Upper lobe of left lung (tissue), 6 donors: ENCODE measurements at places on chromosomes 1 and 21. TPM values are rescaled to one million over a fixed set of nuclear protein-coding genes. Genes with fewer than 3 reads are reported as not detected.

GRCh38 chr1:228315945-228316588 is 90.6 kb downstream of the TRIM11 start:
- no peak overlapping the region for H3K4me3 ChIP-seq
- DNase-seq = no peak
- no peaks in the 10 kb centered on the region for H3K36me3 ChIP-seq
- no peaks in the 10 kb centered on the region for H3K27me3 ChIP-seq

DNA sequence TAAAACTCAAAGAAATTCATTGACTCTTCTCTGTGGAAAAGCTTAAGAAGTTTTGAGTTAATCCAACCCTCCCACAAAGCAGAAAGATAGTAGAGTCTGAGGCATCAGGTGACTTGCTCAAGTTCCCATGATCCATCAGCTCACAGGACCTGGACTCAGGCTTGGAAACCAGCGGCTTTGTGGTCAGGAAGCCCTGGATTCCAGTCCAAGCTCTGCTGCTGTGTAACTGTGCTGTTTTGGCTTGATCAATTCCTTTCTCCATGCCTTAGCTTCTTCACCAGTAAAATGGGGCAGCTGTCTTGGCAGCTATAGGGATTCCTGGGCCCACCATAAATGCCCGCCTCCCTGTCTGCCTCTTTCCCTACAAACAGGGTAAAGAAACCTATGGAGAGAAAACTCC is 180.2 kb downstream of the HIVEP3 start:
- no peaks in the 10 kb centered on the region for H3K27me3 ChIP-seq
- H3K27ac ChIP-seq = peak overlapping the region; percentile 89
- H3K4me1 ChIP-seq = peaks cover 73% of the 10 kb centered on the region
- H3K36me3 ChIP-seq = no peaks in the 10 kb centered on the region
- peak overlapping the region; percentile 32 for H3K4me3 ChIP-seq

- no peak overlapping the region for H3K4me3 ChIP-seq
- DNase-seq = no peak
- H3K27me3 ChIP-seq = no peaks in the 10 kb centered on the region
- peaks cover 15% of the 10 kb centered on the region for H3K4me1 ChIP-seq
- no peaks in the 10 kb centered on the region for H3K36me3 ChIP-seq
These were observed 85.3 kb upstream of the GPR88 start for GRCh38 chr1:100452641-100453040.

DNA sequence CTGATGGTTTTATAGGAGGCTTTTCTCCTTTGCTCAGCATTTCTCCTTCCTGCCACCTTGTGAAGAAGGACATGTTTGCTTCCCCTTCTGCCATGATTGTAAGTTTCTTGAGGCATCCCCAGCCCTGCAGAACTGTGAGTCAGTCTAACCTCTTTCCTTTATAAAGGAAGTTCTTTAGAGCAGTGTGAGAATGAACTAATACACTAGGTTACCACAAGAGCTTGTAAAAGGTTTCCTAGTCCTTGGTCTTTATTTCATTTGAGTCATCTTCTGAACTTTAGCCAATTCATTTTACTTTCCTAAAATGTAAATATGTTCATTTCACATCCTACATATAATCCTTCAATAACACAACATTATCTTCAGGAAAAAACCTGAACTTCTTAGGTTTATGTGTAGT is 365.3 kb downstream of the HHIPL2 start:
- H3K36me3 ChIP-seq = no peaks in the 10 kb centered on the region
- no peak overlapping the region for H3K4me3 ChIP-seq
- H3K27ac ChIP-seq = no peak overlapping the region
- no peaks in the 10 kb centered on the region for H3K4me1 ChIP-seq
- H3K27me3 ChIP-seq = no peaks in the 10 kb centered on the region

DNA sequence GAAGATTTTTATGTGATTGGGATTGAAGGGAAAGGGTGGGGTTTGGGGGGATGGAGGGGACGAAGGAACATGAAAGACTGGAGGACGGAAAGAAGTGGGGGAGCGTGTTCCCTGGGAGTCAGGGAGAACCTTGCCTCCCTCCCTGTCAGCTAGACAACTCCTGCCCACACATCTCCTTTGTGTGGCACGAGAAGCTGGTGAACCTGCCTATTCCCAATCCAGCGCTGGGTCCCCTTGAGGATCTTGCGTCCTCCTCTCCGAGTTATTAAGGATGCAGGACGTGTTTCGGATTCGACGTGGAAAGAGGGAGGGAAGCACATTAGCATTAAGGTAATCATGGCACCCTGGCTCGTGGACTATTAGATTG is 1.4 kb downstream of the LRRC7 start:
- no peak overlapping the region for H3K4me3 ChIP-seq
- no peaks in the 10 kb centered on the region for H3K36me3 ChIP-seq
- H3K27ac ChIP-seq = no peak overlapping the region
- no peak for DNase-seq
- H3K27me3 ChIP-seq = peaks cover 16% of the 10 kb centered on the region

DNA sequence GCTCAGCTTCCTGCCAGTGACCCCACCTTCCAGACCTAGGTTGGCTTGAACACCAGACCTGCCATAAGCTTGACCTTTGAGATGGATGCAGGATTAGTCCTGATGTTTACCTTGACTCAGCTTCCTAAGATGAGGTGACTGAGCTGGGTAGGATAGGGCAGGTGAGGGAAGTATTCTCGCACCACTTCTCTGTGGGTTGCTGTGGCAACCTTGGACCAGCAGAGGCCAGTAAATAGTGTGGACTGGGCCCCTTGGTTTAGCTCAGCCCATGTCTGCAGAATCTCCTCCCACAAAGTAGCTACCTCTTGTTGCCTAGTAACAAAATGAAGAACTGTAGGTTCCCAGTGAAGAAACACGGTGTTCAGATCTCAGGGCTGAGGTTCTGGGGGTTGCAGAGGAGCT is 8.4 kb downstream of the RPS6KA1 start:
- peaks cover 64% of the 10 kb centered on the region for H3K4me1 ChIP-seq
- peaks cover 21% of the 10 kb centered on the region for H3K36me3 ChIP-seq
- DNase-seq = no peak
- no peak overlapping the region for H3K4me3 ChIP-seq
- peak overlapping the region; percentile 5 for H3K27ac ChIP-seq

DNA sequence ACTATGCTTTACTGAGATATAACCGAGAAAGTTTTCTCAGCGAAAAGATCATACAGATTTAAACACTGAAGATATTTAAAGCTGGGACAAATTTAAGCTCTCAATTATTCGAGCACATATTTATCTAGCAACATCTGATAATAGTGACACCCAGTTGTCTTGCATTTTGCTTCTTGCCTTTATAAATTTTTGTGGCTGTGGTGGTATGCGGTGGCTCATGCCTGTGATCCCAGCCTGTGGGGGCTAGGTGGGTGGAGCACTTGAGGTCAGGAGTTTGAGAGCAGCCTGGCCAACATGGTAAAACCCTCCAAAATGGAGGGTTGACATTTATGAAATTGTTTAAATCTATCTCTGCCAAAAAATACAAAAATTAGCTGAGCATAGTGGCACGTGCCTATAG is 312.2 kb downstream of the SPATA17 start:
- H3K36me3 ChIP-seq = no peaks in the 10 kb centered on the region
- no peak overlapping the region for H3K27ac ChIP-seq
- H3K27me3 ChIP-seq = no peaks in the 10 kb centered on the region
- H3K4me3 ChIP-seq = no peak overlapping the region
- no peak for DNase-seq

DNA sequence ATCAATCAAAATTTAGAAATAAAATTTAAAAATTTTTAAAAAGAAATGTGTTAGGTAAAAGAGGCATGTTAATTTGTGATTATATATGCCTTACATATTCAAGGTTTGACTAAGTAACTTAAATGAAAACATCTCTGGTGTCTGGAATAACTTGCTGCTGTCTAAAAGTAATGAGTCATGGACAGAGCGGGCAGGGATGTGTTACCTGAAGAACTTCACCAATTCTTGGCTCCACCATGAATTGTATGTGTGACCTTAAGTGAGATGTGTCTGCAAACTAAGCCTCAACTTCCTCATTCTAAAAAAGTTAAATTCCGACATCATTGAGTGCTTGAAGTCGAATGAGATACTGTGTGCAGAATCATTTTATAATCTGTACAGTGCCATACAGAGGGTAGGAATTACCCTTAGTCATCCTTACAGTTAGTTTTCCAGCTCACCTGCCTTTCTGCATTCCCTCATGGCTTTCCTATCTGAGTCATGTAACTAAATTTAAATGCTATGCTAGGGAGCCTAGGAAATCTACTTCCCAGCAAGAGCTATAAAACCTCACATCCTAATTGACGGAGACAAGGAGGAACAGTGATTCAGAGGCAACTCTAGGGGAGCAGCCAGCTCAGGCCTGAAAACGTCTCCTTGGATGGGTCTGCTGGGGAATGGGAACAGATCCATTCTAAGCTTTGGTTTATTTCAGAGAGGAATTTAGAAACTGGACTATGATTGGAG is 100.7 kb upstream of the TSPAN2 start:
- H3K4me1 ChIP-seq = no peaks in the 10 kb centered on the region
- no peak overlapping the region for H3K4me3 ChIP-seq
- H3K27me3 ChIP-seq = no peaks in the 10 kb centered on the region
- no peak for DNase-seq
- no peaks in the 10 kb centered on the region for H3K36me3 ChIP-seq

- no peak for DNase-seq
- H3K4me1 ChIP-seq = peaks cover 13% of the 10 kb centered on the region
- no peak overlapping the region for H3K27ac ChIP-seq
These were observed 147.5 kb downstream of the FOXD2 start for GRCh38 chr1:47585141-47585902.

- no peak overlapping the region for H3K4me3 ChIP-seq
- no peak overlapping the region for H3K27ac ChIP-seq
- H3K36me3 ChIP-seq = no peaks in the 10 kb centered on the region
- H3K4me1 ChIP-seq = peaks cover 13% of the 10 kb centered on the region
- H3K27me3 ChIP-seq = peaks cover 12% of the 10 kb centered on the region
- no peak for DNase-seq
These were observed 790 bp downstream of the DNAJC6 start for GRCh38 chr1:65310078-65310587.

DNA sequence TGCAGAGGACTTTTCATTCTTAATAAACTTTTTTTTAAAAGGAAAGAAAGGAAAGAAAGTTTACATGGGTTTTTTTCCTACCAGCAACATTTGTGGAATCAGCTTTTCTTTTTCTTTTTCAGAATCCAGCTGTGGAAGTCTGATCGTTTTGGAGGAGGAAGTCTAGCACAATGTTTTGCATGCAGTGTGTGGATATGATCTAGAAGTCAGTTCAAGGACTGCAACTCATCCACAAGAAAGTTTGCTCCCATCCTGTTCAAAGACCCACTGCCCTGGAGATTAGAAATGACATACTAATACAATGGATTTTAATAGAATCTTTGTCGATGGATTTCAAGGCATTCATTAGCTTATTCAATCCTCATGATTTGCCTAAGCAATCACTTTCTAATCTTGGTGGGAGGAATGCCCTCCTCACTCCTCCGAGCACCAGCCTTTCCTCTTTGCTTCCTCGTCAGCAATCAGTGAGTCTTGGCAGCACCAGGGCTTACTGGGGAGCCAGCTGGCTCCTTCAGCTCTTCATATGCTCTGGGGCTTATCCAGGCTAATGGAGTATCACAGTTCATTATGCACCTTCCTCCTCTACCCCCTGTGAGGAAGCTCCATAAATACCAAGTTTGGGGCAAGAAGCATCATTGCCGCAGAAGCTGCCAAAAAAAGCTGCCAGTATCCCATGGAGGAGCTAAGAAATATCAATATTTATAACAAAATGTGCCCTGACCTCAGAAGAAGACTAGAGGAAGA is 392.3 kb upstream of the PKN2 start:
- no peak overlapping the region for H3K27ac ChIP-seq
- H3K27me3 ChIP-seq = no peaks in the 10 kb centered on the region
- no peaks in the 10 kb centered on the region for H3K4me1 ChIP-seq
- H3K36me3 ChIP-seq = no peaks in the 10 kb centered on the region
- no peak for DNase-seq

GRCh38 chr1:22503721-22504410 is 52.2 kb downstream of the ZBTB40 start:
- DNase-seq = no peak
- no peak overlapping the region for H3K27ac ChIP-seq
- peaks cover 38% of the 10 kb centered on the region for H3K4me1 ChIP-seq
- H3K4me3 ChIP-seq = no peak overlapping the region

DNA sequence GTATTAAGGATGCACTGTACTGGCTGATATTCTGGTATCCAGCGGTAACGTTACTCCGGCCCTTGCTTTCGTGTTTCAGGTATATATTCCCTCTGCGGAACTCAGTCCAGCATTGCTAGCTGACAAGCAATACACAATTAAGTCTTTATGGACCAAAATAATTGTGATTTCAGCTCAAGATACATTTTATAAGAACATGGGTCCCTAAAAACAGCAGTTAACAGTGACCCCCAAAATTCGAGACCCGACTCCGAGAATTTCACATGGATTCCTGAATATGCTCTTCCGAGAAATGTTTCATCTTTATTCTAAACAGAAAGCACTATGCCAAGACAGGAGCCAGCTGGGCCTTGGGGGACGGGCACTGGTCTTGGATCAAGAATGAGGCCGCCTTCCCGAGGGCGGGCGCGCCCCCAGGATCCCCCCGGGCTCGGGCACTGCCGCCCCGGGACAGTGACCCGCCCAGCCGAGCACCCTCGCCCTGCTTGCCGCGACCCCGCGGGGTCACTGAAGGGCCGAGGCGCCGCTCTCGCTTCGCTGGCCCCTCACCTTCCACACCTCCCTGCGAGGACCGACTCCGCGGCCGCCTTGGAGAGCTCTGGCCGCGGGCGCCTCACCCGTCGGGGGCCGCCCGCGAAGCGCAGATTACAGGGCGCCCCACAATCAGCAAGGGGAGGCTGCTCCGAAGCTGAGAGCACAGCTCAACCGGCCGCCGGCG is 610 bp downstream of the SCYL3 start:
- H3K36me3 ChIP-seq = peaks cover 7% of the 10 kb centered on the region
- DNase-seq = no peak
- H3K27ac ChIP-seq = peak overlapping the region; percentile 99
- H3K4me1 ChIP-seq = peaks cover 19% of the 10 kb centered on the region

The RNASEL gene
- total RNA-seq = 16.8 TPM

The SEMA6C gene
- 6.9 TPM for total RNA-seq

The UCK2 gene
- 17.9 TPM for total RNA-seq

The CYYR1 gene
- 5.2 TPM for total RNA-seq

The CRP gene
- 2.1 TPM for total RNA-seq

The RGS18 gene
- total RNA-seq = 3.1 TPM

The RUNX3 gene
- 10.0 TPM for total RNA-seq

The PLEKHN1 gene
- 1.5 TPM for total RNA-seq

The RAB25 gene
- total RNA-seq = 87.3 TPM
